Foreskin fibroblast (primary cell): ENCODE measurements at places on chromosomes 2 and 18.

GRCh38 chr2:29802986-29803385, 118.4 kb downstream of the ALK start:
- DNase-seq = peak; percentile 7

- no peak for DNase-seq
Measured at GRCh38 chr18:44987371-44987770, 306.7 kb downstream of the SETBP1 start.

DNA sequence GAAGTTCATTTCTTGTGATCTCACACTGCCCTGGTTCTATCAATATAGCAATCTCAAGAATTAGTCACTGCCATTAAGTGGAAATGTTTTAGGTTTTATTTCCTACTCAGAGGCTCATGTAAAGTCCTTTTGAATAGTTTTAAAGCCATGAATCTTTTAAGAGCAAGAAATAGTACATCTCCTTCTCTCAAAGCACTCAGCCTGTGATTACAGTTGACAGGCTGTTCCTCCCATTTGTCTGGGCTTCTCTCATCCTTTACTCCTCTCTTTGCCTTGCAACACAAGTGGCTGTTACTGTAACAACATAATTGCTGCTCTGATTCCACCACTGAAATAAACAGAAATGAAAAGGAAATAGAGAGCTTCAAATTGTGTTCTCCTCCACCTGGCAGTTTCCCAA, 18.4 kb downstream of the GRP start:
- DNase-seq = no peak

- no peak for DNase-seq
Measured at GRCh38 chr2:240603081-240603835, 16.7 kb downstream of the CAPN10 start.

DNA sequence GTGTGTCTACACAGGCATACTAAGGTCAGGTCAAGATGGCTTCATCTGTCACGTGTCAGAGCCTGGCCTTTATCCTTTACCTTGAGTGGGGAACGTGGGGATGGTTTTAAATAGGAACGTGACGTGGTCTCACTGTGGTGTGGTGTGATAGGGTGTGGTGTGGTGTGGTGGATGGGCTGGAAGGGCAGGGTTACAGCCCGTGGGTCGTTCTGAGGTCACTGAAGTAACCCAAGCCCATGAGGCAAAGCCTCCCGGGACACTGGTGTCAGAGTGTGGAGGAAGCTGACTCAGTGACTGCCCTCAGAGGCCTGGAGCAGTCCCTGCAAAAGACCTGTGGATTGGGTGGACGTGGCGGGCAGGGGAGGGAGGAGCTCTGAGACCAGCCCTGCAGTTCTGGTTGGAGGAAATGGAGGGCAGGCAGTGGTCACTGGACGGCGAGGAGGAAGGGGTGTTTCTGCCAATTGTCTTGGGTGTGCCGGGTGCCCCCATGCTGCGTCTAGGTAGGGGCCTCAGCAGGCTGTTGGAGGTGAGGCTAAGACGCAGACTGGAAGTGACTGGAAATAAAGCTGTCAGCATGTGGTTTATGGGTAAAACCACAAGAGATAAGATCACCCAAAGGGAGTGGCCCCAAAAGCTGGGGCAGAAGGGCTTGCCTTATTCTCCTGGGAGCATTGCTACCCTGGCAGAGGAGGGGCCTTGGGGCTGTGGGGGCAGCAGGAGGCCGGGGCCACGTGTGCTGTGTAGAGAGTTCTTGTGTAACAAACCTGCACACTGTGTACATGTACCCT, 84.8 kb downstream of the SH3RF3 start:
- DNase-seq = peak; percentile 75

DNA sequence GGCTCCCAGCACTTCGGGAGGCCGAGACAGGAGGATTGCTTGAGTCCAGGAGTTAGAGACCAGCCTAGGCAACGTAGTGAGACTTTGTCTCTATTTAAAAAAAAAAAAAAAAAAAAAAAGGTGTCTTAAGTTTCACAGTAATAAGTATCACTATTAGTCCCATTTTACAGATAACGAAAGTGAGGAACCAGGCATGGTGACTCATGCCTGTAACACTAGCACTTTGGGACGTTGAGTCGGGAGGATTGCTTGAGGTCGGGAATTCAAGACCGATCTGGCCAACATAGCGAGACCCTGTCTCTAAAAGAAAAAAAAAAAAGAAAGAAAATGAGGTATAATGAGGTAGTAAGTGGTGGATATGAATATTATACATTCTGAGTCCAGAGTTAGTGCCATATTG, 2.5 kb downstream of the KCNJ13 start:
- no peak for DNase-seq

- DNase-seq = no peak
Measured at GRCh38 chr2:38797250-38797676, 19.3 kb downstream of the GEMIN6 start.

DNA sequence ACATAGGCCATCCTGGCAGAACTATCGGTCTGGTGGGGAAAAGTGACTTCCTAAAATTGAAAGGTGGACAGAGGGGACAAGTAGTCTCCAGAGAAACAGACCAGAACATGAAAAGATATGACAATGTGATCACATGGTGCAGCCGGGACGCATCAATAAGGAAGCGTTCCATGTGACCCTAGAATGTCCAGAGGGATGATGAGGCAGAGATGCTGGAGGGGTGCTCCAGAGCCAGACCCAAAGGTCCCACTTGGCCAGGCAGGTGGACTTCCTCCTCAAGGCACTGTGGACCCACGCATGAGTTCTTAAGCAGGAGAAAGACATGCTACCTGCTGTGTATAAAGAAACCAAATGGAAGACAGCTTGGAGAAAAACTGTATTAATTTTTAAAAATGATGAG, 50.2 kb downstream of the CDH2 start:
- DNase-seq = no peak

GRCh38 chr2:98936353-98937351, 627 bp upstream of the CRACDL start:
- no peak for DNase-seq

- peak; percentile 31 for DNase-seq
Measured at GRCh38 chr2:13676269-13676668, 956.2 kb upstream of the LRATD1 start.

- no peak for DNase-seq
Measured at GRCh38 chr2:221997683-221998082, 301.1 kb downstream of the PAX3 start.

- DNase-seq = no peak
Measured at GRCh38 chr2:238158509-238159070, at the start of gene ERFE. ERFE (plus strand) TSS chr2:238158970; CDS start chr2:238159008, 38 bp downstream.

GRCh38 chr2:216426166-216426777, 14.0 kb downstream of the SMARCAL1 start:
- peak; percentile 62 for DNase-seq

DNA sequence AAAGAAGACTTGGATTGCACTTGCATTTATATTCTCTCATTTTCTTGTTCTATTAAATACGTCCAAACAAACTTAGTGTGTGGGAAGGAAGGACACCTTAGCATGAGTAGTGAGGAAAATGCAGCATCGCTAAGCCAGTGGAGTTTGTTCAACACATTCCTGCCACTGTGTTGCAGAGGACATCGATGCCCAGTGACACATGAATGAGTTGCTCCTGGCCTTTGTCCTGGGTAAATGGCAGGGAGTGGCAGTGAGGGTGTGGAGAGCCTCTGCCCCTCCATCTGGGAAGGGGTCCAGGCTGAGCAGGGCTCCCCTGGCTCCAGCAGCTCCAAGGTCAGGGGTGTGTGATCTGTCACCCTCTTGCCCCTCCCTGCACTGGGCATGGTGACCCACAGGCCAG, 75.9 kb downstream of the CABLES1 start:
- no peak for DNase-seq

DNA sequence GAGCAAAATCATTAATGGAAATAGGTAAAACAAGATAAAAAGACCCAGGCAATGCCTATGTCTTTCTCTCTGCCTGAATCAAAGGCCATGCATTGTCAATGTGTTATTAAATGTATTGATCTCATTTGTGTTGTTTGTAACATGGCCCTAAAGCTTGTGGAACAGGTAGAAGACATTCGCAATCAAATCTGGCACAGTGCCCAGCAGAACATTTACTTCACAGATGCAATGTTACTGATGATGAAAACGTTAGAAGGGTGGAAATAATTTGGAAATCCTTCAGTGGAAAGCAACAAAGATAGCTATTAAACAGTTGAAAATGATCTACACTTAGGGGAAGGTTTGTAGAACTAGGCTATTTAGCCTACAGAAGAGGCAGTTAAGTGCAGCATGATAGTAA, 368.2 kb downstream of the EPHA4 start:
- peak; percentile 2 for DNase-seq

GRCh38 chr18:49214706-49215105, 245.7 kb downstream of the DYM start:
- DNase-seq = no peak

GRCh38 chr2:118657466-118657865, 190.0 kb downstream of the EN1 start:
- no peak for DNase-seq
